ENCODE measurements at places on chromosomes 5 and 9.

DNA sequence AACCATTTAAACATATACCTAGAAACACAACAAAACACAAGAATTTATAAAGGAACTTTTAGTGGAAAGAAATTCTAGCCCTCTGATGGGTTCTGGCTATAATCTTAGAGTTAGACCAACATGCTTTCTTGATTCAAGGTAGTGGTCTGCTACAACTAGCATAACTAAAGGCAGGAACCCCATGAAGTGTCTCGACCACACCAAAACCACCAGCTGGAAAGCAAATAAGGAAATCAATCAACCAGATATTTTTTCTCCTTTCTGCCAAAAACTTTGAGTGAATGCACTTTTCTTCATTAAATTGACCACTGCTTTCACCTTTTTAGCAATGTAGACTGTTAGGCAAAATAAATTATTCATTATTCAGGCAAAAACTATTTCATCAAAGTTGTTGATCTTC is 346.4 kb downstream of the EBF1 start:
- no peak for DNase-seq

DNA sequence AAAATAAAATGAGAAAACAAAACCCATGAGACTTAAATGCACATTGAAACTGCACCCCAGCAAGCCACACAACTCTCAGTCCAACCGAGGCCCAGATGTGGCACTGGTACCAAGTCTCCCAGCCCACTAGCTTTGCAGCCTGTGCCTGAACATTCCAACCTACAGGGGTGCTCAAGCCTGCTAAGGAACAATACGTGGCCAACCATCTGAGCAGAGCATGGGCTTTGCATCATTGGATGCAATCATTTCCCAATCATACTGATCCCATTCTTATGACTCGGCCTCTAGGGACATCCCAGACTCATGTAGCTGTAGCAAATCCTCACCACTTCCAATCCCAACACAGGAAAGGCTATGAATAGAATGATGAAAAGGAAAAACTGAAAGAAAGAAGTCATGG is 297.2 kb downstream of the SPOCK1 start:
- no peak for DNase-seq

DNA sequence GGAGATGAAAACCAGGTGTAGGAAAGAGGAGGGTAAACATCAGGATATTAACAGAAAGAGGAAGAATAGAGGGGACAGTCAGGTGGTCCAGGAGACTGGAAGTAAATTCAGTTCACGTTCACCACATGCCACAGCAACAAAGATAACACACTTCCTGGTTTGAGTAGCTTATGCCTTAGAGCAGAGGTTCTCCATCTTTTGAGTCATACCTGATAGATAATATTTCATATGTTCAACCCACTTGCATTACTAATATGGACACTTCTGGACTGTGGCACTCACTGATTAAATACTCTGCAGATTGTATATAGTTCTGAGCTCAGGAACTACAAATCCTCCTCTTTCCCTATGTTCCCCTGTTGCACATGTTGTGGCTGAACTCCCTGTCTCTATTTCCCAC is 179.9 kb upstream of the NR3C1 start:
- no peak for DNase-seq

GRCh38 chr5:15220642-15221173 is 279.3 kb upstream of the FBXL7 start:
- DNase-seq, result no peak

GRCh38 chr9:109557481-109557880 is 59.4 kb upstream of the PTPN3 start:
- no peak for DNase-seq

DNA sequence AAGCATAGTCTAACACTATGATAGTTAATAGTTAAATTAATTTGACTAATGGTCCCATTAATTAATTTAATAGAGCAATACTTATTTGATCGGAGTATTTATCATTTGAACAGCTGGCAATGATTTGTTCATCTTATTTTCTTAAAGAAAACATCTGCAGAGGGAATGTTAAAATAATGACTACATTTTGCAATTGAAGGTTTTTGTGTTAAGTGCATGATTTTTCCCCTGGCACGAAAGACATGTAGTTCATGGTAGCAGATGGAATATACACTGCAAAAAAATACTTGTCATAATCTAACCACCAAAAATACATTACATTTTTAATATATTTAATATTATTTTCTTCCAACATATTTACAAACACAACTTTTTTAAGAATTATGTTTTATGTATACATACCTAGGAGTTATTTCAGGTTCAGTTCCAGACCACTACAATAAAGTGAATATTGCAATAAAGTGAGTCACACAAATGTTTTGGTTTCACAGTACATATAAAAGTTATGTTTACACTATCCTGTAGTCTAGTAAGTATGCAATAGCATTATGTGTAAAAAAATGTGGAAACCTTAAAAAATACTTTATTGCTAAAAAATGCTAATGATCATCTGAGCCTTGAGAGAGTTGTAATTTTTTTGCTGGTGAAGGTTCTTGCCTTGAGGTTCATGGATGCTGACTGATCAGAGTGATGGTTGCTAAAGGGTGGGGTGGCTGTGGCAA is 292.6 kb upstream of the DAB2 start:
- DNase-seq, result no peak

DNA sequence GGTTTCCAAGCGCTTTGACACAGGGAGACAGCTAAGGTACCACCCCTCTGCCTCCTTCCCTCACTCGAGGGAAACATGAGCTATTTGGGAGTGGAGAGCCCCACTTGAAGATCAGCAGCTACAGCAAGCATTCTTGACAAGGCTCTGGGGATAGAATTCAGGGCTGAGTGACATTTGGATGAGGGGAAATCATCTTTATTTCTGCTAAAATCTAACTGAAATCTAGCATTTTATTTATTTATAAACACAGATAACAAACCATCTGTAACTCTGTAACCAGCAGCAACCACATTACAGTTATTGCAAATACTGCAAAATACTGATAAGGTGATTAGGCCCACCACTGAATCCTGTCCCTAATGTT is 22.4 kb downstream of the RNF130 start:
- no peak for DNase-seq

DNA sequence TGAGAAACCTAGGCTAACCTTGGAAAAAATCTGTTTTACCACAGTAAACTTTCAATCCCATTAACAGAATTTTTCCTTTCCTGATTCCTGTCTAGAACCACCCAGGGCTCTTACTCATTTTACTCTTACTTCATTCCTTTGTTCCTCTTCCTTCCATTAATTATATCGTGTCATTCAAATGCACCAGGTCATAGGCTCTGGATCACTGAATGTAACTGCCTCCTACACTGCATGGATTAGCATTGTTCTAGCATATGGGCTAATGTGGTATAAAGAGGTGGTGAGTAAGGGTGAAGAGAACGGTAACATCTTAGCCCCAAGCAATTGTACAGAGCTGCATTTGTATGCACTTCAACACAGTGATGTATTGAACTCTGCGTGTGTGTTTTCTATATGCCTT is 49.5 kb upstream of the SPINK5 start:
- no peak for DNase-seq

DNA sequence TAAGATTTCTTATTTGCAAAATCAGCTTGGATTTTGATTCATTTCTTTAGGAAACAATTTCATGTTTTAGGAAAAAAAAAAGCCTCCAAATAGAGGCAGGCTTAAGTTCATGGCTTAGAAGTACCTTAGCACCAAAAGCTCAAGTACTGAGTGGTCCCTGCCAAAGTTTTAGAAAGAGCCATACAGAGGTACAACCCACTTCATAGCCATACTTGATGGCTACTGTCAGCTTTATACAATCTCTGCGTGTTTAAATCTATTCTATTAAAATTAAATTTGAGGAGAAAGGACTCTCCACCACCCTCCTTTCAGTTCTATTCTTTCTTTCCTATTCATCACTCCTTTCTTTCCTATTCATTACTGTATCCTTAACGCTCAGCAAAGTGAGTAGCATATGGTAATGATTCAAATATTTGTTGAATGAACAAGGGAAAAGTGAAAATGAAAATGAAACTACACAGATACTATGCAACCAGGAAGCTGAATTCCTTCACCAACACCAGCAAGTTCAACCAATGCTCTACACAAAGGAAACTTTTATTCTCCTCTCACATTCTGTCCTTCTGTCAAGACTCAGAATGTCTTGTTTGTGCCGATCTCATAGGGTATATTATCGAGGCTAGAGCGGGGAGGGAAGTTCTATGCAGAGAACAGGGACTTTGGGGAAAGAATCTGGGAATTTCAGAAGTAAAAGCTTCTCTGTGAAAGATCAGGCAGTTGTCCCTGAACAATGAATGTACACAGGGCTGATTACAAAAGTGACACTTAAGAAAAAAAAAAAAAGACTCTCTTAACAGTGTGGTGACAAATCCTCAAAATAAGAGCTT is 138.6 kb upstream of the SPEF2 start:
- peak; percentile 53 for DNase-seq

GRCh38 chr9:93884808-93885207 is 70.3 kb downstream of the BARX1 start:
- DNase-seq, result no peak

GRCh38 chr9:129042016-129042415 is 5.6 kb downstream of the MIGA2 start:
- DNase-seq, result no peak

GRCh38 chr9:133825555-133826218 is 87.5 kb upstream of the SARDH start:
- DNase-seq, result no peak

- DNase-seq, result no peak
Observed at GRCh38 chr9:134493461-134494272, 147.9 kb upstream of the COL5A1 start.

GRCh38 chr9:69937360-69937759 is 106.3 kb upstream of the MAMDC2 start:
- DNase-seq, result no peak

DNA sequence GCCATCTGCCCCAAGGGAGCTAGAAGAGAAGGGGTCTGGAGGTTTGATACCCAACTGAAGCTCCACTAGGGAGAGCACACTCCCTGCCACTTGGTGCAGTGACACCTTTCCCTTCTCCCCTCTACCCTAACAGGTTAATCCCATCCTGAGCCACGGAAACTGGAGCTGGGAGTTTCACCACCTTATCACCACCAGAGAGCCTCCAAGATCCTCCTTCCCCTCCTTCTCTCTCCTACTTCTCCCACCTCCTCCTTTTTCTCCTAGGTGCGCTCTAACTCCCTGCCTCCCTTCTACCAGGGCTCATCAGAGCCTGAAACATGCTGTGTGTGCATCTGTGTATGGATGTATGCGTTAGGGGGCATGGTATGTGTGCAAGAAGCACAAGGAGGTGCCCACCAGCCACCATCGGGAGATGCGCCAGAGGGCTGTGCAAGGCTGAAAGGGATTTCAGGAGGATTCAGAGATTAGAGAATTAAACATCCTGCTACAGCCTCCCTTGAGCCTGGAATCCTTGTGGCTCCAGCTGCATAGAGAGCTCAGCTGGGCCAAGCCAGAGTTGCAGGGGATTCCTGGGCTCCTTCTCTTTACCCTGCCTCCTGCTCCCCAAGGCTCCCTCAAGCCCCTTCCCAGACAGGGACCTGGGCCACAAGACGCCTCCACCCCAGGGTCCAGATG is 89.8 kb downstream of the PCDH1 start:
- no peak for DNase-seq

DNA sequence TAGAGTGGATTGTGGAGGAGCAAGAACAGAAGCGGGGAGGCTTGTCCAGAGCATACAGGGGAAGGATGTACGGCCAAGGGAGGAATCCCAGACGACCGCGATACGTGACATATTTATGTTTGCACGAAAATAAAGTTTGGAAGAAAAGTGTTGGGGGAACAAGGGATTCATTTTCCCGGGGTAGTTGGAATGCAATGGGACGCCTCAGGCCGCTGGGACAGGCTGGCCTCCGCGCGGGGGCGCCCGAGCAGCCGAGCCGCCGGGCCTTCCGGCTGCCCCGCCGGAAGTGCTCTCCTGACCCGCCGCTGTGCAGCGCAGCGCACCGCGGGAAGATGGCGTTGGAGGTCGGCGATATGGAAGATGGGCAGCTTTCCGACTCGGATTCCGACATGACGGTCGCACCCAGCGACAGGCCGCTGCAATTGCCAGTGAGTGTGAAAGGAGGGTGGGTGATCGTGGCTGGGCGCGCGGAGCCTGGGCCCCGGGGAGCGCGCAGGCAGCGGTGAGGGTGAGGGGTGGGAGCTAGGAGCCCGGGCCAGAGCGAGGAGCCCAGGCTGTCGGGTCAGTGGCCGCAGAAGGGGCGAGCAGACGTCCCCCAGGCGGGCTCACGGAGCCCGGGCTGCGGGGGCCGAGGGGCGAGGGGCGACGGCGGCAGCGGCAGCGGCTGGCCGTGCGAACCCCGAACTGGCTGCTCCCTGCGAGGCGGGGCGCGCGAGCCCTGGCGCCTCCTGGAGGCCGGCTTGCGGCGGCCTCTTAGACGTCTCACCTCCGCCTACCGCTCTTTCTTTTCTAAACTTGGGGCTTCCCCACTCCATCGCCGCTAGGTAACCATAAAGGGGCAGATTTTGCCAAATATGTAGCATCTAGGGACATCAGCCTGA is at the start of gene PHAX:
Gene PHAX (plus strand): TSS at position 317 of the 881 bp plus-strand sequence. CDS start 16 bp downstream, at position 333.
- peak; percentile 92 for DNase-seq

DNA sequence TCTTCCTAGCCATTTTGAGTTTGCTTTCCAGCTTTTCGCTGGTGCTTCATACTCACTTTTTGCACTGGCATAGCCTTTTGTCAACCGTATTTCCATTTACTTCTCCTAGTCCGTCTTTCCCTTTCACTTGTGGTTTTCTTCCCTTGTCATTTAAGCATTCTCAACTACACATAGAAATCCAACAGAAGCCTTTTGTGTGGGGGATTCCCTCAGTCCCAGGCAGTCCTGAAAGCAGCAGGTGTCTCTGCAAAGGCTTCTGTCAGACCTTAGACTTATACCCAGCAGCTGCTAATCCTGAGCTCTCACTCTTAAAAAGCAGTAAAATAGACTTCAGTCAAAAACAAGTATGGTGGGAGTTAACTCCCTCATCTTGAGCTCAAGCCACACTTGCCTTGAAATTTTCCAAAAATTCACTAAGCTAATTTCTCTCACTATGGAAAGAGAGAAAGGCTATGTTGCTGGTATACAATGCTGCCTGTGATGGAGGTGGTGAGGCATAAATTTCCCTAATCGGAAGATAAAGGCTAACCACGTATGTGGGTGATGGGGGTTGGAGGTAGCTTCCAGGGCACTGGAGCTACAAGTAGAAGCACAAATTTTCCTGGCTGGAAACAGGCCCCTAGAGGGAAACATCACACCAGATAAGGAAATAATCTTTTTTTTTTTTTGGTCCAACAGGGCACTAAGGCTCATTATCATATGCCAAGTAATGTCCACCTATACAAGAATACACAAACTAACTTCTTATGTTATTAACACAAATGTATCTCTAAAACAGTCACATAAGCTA is 34.8 kb upstream of the IFNK start:
- no peak for DNase-seq

DNA sequence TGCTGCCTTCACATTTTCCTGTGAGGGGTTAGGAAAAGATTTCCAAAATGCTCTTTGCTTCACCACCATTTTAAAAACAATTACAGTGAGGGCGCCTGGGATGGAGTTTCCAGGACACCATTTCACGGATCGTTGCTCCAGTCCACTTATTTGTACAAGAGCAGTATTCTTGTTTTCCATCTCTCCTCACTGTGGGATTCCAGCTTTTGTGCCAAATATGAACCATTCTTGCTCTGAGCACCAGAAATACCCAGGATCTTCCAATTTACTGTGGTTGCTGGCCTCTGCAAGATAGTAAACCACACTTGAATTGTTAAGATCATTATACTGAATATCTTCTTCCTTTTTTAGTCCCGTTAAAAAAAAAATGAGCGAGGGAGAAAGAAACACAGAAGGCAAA is 899.5 kb downstream of the TLE1 start:
- no peak for DNase-seq

- DNase-seq, result peak; percentile 74
Observed at GRCh38 chr5:57316798-57317327, 143.0 kb downstream of the GPBP1 start.

GRCh38 chr5:172646716-172647285 is 5.7 kb downstream of the NEURL1B start:
- DNase-seq, result peak; percentile 36
